ENCODE measurements at places on chromosomes 2 and 18.

- no peak for DNase-seq
Measured at GRCh38 chr2:175318542-175318941, 137.0 kb upstream of the ATP5MC3 start.

DNA sequence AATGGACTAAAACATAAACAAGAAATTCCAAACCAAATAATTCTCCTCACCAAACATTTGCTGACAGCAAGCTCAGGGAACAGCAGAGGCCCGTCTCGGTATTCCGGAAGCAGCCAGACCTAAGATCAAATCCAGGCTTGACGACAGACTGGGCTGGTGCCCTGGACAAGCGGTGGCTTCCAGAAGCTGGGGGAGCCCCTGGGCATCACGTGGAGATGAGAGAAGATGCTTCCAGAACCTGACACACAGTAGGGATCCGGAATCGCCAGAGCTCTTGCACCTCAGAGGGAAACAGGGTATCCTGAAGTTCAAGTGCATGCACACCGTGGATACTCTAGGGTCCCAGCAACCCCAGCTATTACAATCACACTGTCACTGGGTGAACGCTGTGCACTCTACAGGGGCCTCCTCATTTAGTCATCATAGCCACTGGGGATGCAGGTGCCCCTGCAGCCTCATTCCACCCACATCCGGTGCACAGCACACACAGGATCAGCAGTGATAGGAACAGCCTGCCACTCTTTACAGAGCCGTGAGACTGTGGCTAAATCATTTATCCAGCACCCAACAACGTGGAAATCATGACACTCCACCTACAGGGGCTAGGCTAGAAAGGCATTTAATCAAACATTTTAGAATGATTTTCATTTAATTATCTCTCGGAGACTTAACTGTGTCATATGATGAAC, 102.6 kb downstream of the HDAC4 start:
- peak; percentile 90 for DNase-seq

DNA sequence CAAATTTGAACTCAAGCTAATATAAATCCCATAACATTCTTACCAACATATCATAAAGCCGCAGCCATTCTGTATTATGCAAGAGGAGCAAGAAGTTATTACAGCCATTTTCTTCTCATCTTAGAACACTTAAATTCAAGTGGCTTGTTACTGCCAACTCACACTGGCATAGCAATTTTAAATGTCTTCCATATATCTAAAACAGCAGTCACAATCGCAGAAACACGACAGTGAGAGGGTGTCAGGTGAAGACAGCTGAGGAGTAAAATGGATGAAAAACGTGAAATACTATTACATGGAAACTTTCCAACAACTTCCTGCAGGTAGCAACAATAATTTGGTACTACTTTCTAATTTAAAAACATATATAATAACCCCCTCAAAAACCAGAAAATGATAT, 17.9 kb downstream of the PPP3R1 start:
- DNase-seq, result no peak

GRCh38 chr2:19216238-19216637, 142.2 kb downstream of the OSR1 start:
- no peak for DNase-seq

GRCh38 chr2:9690716-9691498, 60.1 kb upstream of the YWHAQ start:
- DNase-seq, result no peak

DNA sequence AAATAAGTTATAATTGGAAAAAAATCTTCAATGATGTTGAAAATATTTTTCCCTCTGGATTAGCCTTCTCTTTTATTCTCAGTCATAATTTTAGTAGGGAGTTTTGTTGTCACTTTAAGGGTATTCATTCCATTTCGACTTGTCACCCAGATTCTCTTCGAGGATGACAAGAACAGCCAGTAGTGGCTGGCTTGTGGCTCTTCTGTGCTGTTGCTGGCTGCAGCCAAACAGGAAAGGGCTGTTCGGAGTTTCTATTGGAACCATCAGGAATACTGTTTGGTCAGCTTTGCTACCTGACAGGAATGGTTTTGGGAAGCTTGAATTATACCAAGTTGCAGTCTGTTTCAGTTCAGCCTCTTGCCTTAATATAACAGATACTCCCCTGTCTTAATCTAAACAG, 41.6 kb downstream of the MGAT5 start:
- no peak for DNase-seq

GRCh38 chr18:80181642-80182461, 65.5 kb downstream of the PARD6G start:
- no peak for DNase-seq

- DNase-seq, result no peak
Measured at GRCh38 chr2:171139860-171140259, 20.8 kb downstream of the TLK1 start.

DNA sequence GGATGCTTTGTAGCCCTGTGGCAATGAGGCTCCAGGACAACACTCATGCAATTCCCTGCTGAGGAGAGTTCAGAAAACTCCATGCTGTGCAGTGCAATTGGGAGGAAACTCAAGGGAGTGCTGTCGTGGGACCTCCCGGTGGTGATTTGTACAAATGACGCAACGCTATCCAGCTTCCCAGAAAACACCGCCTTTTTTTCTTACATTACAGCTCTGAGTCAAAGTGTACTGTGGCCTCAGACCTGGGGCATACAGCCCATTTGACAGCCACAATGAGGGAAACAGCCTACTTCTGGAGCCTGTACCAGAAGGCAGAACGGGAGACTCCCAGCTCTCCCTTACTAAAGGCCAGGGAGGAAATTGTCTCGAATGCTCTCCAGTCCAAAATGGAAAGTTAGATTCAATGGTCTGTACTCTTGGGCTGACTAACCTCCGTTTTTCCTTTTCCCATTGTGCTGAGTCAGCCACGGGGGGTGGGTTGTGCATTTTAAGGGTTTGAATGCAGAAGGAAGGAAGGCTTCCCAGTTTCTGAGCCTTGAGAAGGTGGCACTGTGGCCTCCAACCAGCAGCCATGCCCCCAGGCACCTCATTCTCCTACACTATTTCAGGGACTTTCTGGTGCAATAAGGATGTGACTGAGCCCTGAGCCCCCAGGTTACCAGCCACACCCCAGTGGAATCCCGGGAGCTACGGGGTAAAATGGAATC, 16.4 kb upstream of the CYP1B1 start:
- no peak for DNase-seq

DNA sequence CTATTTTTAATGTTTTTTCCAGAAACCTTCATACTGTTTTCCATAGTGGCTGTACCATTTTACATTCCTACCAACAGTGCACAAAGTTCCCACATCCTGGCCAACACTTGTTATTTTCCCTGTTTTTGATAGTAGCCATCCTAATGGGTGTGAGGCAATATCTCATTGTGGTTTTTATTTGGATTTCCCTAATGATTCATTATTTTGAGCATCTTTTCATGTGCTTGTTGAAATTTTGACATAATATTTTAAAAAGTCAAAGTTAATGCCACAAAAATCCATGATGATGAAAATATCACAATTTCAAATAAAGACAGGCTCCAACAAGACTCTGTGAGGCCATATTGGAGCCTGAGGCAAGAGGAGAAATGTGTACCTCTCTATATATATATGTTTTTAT, 50.2 kb downstream of the VWA3B start:
- no peak for DNase-seq

DNA sequence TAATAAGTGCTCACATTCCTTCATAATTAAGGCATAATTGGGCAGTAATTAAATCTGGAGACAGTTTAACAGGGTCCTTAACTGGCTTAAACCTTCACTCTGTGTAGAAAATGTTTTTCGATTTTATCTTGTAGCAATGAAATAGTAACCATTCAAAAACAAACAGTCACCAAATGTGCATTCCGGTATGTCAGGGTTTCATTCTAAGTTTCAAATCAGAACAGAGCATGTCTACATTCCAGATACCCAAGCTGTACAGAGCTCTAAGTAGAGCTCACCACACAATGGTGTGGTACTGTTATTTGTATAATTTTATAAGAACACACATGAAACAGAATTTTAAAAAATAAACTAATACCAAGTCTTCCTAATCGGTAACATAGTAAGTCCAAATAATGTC, 52.6 kb downstream of the SMAD2 start:
- DNase-seq, result no peak

- DNase-seq, result no peak
Measured at GRCh38 chr2:205461169-205461568, 221.1 kb upstream of the NRP2 start.

DNA sequence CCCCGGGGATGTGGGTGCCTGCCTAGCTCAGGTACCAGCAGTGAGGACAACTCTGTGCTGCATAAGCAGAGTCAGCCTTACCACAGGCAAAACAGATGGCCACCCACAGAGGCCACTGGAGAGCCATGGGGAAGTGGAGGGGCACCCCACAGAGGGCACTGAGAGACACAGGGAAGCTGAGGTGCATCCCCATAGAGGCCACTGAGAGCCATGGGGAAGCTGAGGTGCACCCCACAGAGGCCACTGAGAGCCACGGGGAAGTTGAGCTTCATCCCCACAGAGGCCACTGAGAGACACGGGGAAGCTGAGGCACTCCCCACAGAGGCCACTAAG, 134.1 kb upstream of the EPAS1 start:
- DNase-seq, result no peak

DNA sequence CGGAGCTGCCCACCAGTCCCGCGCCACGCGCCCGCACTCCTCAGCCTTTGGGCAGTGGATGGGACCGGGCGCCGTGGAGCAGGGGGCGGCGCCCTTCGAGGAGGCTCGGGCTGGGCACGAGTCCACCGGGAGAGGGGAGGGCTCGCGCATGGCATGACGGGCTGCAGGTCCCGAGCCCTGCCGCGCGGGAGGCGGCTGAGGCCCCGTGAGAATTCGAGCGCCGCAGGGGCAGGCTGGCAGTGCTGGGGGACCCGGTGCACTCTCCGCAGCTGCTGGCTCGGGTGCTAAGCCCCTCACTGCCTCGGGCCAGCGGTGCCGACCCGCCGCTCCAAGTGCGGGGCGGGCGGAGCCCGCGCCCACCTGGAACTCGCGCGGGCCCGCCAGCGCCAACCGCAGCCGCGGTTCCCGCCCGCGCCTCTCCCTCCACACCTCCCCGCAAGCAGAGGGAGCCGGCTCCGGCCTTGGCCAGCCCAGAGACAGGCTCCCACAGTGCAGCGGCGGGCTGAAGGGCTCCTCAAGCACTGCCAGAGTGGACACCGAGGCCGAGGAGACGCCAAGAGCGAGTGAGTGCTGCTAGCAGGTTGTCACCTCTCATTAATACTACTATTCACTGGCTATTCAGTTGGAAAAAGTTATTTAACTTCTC, 3.6 kb upstream of the TTC21B start:
- DNase-seq, result no peak

GRCh38 chr2:26645762-26646161, 4.6 kb upstream of the CIB4 start:
- DNase-seq, result no peak

DNA sequence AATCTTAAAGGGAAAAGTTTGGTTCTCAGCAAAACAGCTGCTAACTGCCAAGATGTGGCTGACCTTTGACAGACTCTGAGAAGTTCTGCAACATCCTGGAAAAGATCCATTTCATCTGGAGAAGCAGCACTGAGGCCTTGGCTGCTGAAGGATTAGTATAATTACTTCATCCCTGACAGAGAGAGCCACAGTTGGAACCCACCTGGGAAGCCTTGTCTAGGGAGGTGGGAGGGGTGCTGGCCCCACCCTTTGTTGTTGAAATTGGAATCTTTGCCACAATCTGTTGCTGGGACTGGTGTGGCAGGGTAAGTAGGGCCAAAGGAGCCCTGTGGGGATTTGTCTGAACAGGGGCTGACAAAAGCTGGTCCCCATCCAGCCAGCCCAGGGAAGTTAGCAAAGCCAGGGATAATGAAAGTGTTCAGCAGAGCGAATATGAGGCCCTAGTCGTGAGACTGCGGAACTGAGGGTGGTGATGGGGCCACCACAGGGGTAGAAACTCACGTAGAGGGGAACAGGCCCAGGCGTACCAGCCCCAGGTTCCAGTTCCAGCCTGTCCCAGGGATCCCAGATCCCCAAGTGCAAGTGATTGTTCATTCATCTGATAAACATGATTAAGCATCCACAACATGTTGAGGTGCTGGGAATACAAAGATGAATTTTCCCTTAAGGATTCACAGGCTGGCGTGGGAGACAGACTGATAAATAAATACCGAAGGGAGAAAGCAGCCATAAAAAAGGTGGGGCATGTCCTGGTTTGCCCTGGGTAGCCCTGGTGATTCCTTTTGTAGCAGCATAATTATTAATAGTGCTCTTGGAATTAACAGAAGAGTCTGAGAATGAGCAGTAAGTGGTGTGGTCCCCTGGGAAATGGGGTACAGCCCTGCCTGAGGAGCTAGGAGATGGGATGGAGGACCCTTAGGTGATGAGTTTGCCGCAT, 60.0 kb downstream of the MYO1B start:
- DNase-seq, result no peak

DNA sequence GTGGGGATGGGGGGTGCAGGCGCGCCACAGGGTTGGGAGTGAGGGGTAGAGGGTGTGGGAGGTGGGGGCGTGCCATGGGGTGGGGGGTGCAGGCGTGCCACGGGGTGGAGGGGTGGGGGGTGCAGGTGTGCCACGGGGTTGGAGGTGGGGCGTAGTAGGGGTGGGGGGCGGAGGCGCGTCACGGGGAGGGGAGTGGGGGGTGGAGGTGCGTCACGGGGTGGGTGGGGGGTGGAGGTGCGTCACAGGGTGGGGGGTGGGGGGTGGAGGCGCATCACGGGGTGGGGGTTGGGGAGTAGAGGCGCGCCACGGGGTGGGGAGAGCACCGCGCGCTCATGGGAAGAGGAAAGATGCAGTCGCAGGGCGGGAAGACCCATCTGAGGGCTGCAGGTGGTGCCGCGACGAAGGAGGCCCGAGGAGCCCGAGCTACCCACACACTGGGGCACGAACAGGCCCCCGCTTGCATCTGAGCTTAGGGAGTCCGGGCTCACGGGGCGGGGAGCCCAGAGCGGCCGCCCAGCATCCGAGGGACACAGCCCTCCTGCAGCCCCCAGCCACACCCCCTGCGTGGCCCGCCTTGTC, 37.5 kb downstream of the SNED1 start:
- no peak for DNase-seq

- no peak for DNase-seq
Measured at GRCh38 chr2:24973812-24974211, 2.1 kb upstream of the DNAJC27 start.

Measured in activated CD4-positive, alpha-beta memory T cell treated with anti-CD3 and anti-CD28 coated beads for 36 hours (primary cell).